ENCODE measurements at places on chromosomes 4 and X.

- no peak for DNase-seq
Measured at GRCh38 chr4:8722556-8722955, 130.0 kb downstream of the CPZ start.

DNA sequence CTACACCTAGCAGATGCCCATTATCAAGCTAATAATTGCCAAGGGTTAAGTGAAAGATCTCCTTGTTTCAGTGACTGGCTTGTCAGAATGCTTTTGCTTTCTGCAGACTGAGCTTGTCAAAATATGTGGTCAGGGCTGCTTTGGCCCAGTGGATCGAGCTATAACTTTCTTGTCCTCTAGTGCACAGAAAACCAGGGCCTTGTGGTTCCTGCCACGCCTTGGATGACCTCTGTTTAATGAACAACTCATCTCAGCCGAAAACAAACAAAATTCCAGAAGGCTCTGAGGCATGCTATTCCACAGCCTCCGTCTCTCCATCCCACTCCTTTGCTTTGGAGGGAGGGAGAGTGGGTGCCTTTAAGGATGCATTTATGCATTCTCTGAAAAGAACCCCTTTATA is 11.3 kb downstream of the EVC start:
- DNase-seq: no peak

GRCh38 chrX:68492583-68492982 is 6.3 kb upstream of the YIPF6 start:
- no peak for DNase-seq

DNA sequence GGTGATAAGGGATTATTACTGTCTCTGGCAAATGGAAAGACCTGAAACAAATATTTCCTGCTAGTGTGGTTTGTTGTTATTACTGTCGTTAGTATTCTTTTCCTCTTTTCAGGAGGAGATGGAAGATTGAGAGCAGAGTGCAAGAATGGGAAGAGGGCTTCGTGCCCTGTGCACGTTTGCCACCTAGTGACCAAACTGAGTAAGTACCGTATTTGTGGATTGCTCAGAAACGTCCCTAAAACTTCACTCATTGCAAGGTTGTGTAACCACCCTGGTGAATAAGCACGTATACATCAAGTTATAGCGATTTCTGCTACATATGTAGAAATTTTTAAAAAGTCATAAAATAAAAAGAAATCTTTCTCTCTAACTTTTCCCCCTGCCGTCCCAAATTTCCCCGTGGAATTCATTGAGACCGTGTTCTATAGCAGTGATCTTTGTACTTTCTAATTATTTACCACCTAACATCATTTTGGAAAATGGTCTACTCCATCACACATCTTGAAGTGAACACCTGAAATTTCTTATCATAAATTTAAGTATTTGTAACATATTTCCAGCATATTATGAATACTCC is 24.3 kb downstream of the LINC00632 start:
- peak; percentile 22 for DNase-seq

DNA sequence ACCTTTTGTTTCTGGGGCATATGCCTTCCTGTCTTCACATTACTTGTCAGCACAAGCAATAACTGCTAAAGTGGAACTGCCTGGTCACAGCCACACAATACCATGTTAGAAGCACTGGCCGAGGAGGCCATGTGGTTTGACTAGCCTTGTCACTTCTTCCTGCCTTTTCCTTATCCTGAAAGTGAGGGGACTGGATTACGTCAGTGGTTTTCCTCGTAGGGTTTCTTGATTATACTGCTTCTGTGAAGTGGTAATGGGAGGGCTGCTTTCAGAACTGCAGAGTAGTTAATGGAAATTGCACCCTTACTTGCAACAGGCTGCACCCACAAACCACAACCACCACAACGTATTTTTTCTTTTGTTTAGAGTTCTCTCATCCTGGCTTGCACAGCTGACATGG is 26.6 kb downstream of the ZRSR2 start:
- peak; percentile 31 for DNase-seq

DNA sequence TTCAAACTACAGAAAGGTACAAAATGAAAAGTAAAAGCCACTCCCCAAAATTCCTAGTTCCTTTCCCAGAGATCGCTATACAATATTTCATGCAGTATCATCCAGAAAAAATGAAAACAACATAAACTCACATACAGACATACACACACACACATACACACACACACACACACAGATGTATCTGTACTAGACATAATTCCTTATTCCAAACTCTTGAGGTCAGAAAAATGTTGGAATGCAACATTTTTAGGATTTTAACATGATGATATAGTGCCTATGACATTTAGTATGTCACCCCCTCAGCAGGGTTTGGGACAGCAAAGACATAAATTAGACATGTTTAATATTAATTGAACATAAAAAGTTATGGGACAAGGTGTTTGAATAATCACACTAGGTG is 73.4 kb upstream of the LHFPL1 start:
- no peak for DNase-seq

DNA sequence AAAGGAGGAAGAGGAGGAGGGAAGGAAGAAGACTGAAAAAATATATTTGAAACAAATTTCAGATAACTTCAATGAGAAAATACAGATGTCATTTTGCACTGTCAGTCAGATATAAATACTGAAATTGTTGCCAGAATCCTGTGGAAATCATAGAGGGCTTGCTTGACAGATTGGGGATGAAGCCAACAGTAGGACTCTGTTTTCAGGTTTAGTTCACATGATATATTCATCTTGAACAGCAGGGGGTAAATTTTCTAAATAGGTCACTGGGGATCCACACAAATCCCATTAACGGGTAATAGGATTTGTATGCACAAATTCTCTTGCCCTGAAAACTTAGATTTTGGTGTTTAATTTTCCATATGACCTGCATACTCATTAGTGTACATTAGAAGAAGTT is 103.3 kb upstream of the PCDH18 start:
- no peak for DNase-seq

GRCh38 chr4:61984260-61984909 is 784.3 kb downstream of the ADGRL3 start:
- no peak for DNase-seq

DNA sequence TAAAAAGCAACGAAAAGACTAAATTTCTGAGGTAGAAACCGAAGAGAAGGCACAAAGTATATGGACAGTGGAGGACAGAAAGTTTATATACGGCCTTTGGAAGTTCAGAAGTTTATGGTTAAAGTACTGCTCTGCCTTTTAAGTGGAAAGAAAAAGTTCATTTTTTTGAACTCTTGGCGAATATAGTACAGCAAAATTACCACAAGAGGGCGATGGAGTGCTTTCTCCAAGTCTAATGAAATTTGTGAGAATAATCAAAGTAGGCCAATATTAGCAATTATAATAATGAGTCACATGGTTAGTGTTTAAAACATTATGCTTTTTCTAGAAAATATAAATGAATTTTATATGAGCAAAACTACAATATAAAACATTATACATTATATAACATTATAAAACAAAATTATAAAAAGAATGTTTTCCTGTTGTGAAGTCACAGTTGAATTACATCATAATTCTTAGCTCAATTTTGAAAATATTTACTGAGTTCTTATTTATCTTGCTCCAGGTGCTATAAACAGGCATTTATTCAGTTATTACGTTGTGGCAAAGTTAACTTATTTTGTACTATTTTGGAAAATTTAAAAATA is 136.2 kb upstream of the BMPR1B start:
- peak; percentile 1 for DNase-seq

DNA sequence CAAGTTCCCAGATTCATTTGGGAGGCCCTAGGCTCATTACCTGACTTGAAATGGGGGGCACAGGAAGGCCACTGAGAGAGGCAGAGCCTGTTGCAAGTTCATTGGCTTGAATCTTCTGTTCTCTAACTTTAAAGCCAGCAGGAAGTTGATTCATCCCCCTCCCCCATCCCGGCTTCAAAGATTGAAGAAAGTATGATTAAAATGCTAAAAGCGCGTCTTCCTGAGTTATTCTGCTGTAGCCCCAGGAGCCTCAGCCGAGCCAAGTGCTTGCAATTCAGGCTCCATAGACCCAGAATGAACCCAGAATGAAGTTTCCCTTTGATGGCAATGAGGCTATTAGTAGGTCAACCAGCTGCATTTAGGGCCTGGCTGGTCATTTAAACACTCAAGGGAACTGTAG is 14.7 kb downstream of the CHST7 start:
- DNase-seq: peak; percentile 49

- DNase-seq: no peak
Measured at GRCh38 chr4:140769209-140769608, 13.0 kb upstream of the TBC1D9 start.

GRCh38 chr4:118398226-118399090 is 45.7 kb upstream of the PRSS12 start:
- no peak for DNase-seq

DNA sequence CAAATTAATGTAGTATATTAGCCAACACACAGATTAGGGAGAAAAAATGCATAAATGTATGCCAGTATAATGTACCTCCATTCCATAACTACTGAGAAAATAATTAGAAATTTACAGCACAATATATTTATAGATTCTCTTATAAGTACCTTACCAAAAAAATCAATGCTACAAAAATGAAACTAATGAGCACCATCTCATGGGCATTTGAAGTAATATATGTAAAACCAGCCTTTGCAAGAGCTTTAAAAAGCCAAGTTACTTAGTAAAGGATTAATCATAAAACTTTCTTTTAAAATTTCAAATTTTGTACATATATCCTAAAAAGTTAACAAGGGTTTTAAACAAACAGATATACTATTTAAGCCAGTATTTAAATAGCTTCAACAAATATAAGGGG is 43.2 kb downstream of the LRBA start:
- DNase-seq: no peak

DNA sequence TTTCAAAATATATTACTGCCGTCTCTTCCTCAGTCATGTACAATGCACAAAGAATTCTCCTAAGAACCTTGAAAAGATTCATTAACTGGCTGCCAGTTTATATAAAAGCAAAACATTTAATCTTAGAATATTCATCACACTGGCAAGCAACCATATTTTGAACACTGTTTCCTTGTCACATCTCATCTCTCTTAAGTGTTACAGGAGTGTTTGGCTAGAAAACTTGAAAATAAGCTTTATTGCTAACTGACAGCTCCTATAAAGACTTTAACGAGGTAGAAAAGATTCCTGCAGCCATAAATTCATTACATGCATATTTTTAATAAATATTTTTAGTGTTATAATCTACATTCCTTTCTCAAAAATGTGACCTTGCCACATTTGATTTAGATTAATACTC is 149.6 kb downstream of the AFAP1 start:
- DNase-seq: no peak

DNA sequence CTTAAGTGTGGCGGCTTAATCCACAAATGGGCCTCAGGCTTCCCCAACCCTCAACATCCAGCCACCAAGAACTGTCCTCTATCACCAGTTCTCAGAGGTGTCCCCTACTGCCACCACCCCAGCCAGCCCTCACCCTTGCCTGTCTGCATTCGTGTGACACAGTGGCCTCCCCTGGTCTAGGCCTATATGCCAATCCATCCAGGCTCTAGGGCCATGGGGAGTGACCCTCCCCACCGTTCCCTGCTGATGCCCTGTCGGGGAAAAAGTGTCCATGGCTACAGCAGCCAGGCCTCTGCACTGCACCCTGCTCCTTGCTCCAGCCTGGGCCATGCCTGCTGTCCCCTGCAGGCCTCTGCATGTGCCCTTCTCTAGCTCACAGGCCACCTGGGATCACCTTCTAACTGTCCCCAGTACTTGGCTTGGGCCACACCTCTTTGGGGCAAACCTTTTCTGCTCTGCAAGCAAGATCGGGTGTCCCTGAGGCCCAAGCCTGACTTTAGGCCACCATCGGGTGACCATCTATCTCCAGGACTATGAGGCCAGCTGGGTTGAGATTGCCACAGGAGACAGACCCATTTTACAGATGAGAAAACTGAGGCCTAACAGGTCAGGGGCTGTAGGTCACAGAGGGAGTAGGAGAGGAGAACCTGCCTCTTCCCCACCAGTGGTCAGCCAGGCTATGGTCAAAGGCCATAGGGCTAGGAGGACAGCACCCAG is 75.8 kb downstream of the JAKMIP1 start:
- no peak for DNase-seq

GRCh38 chr4:108148316-108148715 is 20.4 kb downstream of the LEF1 start:
- DNase-seq: no peak

DNA sequence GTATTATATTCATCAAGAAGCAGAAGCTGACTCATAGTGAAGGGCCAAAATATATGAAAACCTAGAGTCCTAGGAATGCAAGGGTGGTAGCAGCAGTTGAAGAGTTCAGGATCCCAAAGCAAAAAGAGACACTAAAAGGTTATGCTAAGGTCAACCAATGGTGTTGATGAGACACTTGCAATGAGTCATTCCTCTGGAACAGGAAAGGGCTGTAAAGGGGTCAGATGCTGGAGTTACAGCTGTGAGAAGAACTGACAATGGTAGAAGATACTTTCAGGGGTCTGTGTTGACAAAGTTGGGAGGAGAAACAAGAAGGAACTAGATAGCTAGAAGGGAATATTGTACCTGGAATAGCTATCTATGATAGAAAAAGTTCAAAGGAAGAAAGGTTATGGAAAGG is 47.5 kb downstream of the ZGRF1 start:
- no peak for DNase-seq

- DNase-seq: no peak
Measured at GRCh38 chrX:25007059-25008053, 8.4 kb downstream of the ARX start.

Data from CD4-positive, alpha-beta T cell treated with Interleukin-6 at 100 ng/mL for 8 hours (primary cell).